ENCODE measurements at places on chromosomes 4 and X.

DNA sequence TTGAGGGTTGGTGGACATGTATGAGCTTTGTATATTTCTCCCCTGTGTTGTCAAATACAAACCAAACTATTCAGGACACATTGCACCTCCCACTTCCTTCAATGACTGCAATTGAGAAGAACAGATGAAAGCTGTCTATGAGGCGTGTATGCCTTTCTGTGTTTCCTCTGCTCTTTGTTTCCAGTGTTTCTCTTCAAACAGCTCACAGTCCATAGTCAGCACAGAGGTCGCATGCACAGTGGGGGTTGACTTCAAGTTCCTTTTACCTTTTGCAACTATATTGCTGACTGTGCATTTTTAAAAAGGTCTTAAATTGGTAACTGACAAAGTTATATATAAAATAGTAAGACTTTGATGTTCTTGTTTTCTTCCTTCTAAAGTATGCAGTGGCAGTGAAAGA is 957.8 kb downstream of the C4orf33 start:
- no peak for DNase-seq

DNA sequence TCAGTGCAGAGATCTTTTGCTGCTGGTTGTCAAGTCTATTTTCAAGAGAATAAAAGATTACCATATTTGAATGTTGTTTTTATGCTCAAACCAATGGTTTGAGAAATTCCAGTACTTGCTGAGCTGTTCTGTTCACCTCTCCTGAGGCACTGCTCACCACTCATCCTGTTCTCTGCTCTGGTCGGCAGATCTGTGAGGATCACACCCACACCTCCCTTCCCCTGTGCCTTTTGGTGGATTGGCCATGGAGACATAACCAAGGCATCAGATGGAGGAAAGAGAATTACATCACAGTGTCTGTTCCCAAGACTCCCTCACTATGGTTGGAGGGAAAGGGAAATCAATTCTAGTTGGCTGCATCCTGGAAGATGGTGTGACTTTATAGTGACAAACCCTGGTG is 391.6 kb downstream of the ARHGAP24 start:
- no peak for DNase-seq

- no peak for DNase-seq
Observed at GRCh38 chr4:171721937-171722336, 91.3 kb upstream of the GALNTL6 start.

GRCh38 chr4:110197529-110198042 is 829 bp downstream of the ELOVL6 start:
- peak; percentile 64 for DNase-seq

- no peak for DNase-seq
Observed at GRCh38 chrX:139877710-139878414, 55.0 kb downstream of the ATP11C start.

GRCh38 chr4:175405961-175406360 is 406.1 kb downstream of the GPM6A start:
- DNase-seq: no peak

- no peak for DNase-seq
Observed at GRCh38 chr4:62344915-62345314, 1144.8 kb downstream of the ADGRL3 start.

GRCh38 chr4:112031712-112032328 is 113.4 kb upstream of the FAM241A start:
- peak; percentile 43 for DNase-seq

GRCh38 chr4:98614662-98615061 is 43.7 kb downstream of the TSPAN5 start:
- DNase-seq: no peak

- DNase-seq: no peak
Observed at GRCh38 chr4:34676400-34676799, 1567.9 kb downstream of the ARAP2 start.

DNA sequence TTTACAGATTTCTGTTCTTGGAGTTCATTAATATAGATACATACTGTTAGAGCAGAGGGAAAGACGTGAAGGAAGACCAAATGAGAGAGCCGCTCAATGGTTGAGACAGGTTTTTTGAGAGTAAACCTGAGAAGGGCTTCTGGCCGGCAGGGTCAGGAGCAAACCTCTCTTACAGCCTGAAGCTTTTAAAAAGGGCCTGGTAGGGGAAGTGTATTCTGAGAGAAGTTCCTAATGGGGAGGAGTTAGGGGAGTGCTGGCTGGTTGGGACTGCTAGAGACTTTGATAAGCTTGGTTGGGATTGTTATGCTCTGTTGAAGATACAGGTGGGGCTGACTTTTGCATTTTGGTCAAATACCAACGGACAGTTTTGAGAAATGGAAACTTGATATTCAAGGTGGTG is 186.8 kb upstream of the PABPC4L start:
- no peak for DNase-seq

DNA sequence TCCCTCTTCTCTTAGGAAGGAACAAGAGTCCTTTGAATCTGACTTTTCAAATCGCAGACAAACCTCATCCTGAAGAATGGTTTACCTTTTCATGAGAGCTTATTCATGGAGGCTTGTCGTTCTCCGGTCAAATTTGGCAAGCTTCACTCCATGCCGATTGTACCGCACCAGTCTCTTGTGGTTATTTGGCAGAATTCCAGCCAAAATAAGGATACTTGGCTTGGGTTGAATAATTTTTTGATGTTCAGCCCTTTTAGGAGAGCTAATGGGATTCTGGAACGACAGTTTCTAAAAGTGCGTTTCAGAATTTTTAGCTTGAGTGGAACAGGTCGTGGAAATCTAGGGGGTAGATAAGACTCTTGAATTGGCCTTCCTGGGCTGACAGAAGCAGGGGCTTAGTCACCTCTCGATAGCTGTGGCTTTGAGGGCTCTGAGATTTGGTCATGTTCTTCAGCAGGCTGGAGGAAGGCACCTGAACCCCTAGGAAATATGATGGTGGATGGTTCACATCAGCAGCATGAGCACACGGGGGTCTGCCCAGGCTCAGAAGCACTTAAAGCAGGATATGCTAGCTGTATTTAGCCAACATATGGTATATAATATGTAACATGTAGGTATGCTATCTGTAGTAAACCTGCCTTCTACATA is 1.5 kb downstream of the KLHL2 start:
- DNase-seq: peak; percentile 45

DNA sequence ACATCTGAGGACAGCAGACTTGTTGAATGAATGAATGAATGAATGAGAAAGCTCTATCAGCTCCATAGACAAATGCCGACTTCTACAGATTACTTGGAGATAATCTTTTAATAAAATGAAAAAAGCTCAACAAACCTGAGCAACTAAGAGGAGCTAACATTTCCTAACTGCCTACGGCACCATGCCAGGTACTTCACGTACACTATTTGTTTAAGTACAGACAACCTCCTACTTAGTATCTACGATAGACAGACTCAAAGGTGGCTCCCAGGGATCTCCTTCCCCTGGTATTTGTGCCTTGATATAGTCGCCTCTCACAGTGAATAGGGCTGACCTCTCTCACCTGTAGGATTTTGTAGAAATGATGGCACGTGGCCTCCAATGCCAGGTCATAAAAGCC is 412.2 kb upstream of the FAT1 start:
- DNase-seq: no peak

GRCh38 chr4:149993030-149993429 is 85.2 kb upstream of the DCLK2 start:
- no peak for DNase-seq

GRCh38 chr4:56764775-56765174 is 56.7 kb downstream of the SPINK2 start:
- no peak for DNase-seq

DNA sequence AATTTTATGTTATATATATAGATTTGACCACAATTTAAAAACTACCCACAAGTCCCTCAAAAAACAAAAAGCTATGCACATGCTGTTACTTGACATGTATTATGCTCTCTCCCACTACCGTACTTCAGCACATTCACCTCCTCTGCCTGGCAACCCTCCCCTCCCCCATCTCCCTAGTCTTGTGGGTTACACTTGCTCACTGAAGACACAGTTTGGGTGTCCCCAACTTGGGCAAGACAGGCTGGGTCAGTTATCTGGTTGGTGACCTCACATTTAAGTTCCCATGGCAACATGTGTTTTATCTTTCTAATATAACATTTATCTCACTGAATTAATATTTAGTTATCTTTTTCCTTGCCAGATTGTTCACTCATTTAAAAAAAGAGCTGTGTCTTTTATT is 32.7 kb downstream of the SEC24D start:
- no peak for DNase-seq

All from putamen (tissue), 1 donor.